Omental fat pad (tissue), 4 donors: ENCODE measurements at places on chromosomes 6 and 20.

DNA sequence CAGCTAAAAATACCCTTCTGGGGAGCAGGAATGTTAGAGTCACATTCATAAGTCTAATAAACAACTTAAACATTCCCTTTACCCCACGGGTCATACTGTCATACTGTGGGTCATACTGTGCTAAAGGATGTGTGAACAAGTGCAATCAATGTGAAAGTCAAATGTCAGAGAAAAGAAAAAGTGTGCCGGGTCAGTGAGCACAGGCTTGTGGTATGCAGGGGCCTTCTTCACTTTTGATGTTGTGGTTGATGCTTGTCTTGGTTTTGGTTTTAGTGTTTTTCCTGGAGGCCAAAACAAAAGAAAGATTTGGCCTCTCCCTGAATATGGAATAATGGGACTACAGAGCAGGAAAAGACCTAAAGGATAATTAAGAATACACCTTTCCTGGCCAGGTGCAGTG, 267.9 kb upstream of the PLN start:
- no peak for DNase-seq

DNA sequence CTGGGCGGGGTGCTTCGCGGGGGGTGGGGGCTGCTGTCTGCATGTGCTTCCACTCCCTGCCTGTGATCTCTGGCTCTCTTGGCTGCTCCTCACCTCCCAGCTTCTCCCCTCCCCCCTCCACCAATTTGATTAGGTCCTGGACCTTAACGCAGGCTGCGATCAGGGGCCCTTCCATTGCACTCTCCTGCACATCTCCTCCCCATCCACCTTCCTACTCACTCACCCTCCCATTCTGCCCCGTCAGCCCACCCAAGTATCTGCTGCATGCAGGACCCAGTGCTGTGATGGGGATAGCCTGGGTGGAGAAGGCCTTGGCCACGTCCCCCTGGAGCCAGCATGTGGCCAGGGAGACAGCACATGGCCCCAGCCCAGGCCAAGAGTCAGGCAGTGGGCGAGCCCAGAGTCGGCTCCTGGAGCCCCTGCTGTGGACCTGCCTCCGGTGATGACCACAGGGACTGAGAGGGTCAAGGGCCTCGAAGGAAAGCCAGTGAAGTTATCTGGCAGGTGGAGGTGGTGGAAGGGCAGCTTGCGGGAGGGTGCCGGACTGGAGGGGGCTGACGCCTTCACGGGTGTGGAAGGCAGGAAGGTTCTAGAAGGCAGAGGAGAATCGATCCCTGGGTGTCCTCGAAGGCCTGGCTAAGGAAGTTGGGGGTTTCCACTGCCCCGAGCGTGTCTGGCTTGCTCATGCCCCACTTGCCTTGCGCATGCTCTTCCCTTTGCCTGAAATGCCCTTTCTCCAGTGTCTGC, 40.7 kb downstream of the SRC start:
- DNase-seq: no peak

DNA sequence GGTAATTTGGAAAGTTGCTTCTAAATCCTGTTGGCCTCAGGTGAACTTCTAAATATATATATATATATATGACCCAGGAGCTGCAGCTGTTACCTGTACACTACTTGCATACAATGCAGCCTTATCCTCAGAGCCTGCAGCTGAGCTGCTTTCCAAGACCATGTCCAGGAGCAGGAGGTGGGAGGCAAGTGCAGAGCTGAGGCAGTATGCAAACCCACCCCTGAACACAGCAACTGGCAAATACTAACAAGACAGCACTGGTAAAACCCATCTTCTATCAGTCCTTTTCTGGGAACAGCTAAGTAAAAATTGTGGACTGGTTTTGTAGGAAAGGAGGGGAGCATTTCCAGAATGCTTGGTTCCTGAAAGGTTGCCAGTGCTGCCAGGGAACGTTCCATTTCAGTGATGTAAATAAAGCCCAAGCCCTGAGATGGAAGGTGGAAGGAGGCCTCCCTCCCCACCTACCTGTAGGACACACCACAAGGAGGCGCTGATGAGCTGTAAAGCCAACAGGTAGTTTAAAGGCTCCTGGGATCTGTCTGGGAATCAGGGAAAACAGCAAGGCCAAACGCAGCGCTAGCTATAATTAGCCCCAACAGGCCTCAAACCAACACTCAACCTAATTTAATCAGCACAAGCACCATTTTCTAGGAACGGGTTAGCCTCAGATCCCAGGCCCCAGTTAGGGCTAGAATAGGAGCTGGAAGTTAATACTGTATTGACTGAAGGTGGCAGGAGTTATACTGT, 93.8 kb upstream of the MAP7 start:
- DNase-seq: peak; percentile 100

- no peak for DNase-seq
These were observed 28.7 kb downstream of the FKBP1A start for GRCh38 chr20:1364106-1364505.

DNA sequence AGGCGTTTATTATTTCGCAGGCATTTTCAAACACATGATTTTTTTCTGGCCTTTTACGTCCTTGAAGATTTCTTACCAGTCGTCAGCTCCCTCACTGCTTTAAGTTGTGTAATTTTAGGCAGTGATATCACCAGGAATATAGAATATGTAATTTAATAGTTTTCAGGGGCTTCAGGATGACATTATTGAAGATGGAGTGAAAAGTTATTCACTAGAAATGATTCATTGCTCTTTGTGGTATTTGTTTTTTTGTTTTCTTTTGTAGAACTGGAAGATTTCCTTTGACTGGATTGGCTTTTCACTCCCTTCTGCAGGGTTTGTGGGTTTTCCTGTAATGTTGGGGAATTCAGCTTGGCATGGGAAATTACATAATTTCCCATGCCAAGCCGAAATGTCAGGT, 2.0 kb downstream of the LRRC1 start:
- DNase-seq: no peak

GRCh38 chr6:31607317-31607716, 7.7 kb upstream of the AIF1 start:
- DNase-seq: no peak

DNA sequence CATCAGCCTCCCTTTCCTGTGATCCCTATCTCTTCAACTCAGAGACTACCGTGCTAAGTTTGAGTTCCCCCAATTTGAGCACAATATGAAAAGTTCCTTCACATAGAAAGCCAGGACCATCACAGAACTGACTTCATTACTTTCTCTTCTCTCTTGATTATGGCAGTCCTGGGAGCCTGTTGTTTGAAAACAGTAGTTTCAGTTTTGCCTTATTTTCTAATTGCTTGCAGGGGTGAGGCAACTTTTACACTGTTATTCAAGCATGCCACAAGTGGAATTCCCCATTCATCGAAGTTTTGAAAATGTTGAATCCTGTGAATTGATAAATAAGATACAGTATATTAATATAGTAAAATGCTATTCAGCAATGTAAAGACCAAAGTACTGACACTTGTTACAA, 569.7 kb upstream of the MARCKS start:
- DNase-seq: no peak

DNA sequence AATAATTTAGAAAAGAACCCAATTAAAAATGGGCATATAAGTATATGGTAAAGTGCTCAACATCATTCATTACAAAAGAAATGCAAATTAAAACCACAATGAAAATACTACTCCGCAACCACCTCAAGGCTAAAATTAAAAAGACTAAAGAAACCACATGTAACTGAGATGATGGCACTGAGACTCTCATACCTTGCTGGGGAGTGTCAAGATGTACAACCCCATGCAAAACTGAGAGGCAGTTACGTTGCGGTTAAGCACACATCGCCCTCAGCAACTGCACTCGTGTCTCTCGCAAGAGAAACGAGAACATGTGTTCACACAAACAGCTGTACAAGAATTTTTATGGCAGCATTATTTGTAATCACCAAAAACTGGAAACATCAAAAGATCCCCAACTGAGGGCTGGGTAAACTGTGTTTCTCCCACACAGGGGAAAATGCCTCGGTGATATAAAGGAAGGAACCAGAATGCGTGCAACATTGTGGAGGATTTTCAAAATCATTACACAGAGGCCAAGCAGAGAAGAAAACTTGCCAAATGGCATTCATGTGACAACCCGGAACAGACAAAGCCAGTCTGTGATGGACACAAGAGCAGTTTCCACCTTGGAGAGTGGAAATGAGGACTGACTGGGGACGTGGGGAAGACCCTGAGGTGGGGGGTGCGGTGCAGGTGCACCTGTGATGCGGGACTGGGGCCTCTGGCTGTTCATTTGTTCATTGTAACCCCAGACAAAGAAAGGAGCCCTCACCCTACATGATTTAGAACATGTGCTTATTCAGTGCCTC, 144.9 kb downstream of the WDR27 start:
- no peak for DNase-seq

GRCh38 chr6:150276937-150277742, 91.7 kb upstream of the IYD start:
- DNase-seq: no peak

DNA sequence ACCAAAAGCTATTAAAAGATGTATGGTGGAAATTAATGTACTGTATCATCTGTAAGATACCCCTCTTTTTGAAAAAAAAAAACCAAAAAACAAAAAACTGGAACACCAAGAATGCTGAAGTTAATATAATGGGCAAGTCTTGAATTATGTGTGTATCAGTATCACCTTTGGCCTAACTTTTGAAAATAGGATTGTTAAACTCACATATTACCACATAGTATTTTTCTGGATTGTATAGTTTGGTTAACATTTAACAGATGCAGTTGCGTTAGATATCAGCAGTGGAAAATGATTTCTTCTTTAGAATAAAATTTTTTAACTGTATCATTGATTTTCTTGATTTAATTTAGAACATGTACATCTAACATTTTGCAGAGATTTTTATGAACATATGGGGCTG, 118.5 kb downstream of the LRRC1 start:
- DNase-seq: no peak

GRCh38 chr6:41720783-41721182, 14.6 kb downstream of the TFEB start:
- no peak for DNase-seq

DNA sequence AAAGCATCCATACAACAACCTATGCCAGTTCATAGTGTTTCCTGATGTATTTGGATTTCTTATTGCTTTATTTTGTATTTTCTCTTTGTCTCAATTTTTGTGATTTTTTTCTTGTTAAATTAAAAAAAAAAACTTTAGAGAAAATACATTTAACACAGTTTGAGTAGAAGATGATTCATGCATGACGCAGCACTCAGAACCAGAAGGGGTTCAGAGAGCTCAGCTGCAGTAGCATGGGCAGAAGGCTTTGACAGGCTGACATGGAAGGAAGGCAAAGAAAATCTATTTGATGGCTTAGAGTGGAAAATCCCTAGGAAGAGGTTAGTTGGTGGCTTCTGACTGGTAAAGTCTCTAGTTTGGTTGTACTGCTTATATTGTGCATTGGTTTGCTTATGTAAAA, 207.2 kb upstream of the STXBP5 start:
- DNase-seq: no peak

DNA sequence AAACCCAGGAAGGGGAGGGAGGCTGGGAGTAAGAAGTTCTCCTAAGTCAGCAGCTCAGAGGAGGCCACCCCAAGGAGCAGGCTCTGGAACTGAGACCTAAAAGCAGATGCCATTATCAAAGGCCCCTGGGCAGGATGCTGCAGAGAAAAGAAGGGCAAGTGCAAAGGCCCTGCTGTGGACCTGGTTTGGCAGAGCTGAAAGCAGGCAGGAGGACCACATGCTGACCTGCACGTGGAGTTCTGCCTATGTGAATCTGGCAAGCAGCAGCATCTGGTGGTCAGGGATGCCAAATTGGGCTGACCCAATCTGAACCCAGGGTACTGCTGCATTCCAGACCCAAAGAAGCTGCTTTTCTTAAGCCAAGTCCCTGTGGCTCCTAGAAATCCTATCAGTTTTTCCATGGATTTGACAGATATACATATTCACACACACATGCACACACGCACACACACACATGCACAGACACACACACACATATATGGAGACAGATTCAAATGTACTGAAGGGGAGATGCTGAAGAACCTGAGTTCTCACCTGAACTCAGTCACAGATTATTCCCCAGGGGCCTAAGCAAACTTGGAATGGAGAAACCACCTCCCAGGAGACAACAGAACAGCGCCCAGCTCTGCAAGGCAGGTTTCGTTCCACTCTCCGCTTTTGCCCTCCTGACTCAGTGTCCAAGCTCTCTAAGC, 119.9 kb downstream of the FOXA2 start:
- no peak for DNase-seq

GRCh38 chr20:32195581-32195980, 12.0 kb downstream of the PLAGL2 start:
- DNase-seq: no peak

DNA sequence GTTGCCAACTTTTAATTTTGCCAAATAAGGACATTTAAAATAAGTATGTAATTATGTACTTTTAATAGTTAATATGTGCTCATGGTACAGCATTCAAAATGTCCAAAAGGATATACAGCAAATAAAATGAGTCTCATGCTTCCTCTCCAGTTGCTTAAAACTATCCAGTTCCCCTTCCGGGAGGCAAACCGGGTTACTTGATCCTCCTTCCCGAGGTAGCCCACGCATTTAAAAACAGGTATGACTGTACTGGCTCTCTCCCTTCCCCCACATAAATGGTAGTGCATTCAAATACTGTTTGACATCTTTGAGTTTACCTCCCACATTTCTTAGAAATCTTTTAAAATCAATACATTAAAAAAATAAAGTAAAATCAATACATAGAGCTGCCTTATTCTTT, 66.4 kb downstream of the PHF20 start:
- no peak for DNase-seq

DNA sequence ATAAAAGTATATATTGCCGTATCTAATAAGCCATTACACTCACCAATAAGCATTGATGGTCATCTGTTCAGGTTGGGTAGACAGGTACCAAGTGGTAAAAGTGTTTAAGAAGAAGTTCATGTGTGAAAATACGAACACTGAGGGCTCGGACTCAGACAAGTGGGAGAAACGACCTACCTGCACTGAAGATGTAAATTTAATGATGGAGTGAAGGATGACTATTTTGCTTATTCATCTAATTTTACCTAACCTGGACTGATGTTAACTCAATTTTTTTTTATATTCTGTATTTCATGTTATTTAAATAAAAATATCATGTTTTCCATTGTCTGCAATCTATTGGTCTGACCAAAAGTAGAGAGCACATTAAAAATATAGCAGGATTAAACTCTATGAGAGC, 469.1 kb upstream of the BTBD3 start:
- no peak for DNase-seq

DNA sequence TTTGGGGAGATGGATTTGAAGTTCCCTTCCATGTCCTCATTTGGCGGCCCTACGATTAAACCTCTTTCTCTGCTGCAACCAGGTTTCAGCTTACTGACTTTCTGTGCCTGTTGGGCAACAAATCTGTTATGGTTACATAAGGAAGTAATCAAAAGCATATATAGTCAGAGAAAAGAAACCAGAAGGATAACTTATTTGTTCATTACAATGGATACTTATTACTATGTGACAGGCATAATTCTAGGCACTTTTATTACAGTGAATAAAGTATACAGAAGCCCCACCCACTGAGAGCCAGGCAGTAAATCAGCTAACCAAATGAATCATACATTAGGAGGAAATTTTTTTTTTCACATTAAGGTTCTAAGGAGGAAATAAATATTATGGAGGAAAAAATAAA, 9.6 kb upstream of the TRIM31 start:
- DNase-seq: no peak

GRCh38 chr20:35698298-35699126, 640 bp downstream of the NFS1 start:
- DNase-seq: no peak

- DNase-seq: no peak
These were observed 137.9 kb upstream of the NEDD9 start for GRCh38 chr6:11370191-11371018.

GRCh38 chr6:159444056-159444760, 248.8 kb downstream of the SOD2 start:
- no peak for DNase-seq
